Cardiac fibroblast (primary cell): ENCODE measurements at places on chromosomes 6 and 20.

DNA sequence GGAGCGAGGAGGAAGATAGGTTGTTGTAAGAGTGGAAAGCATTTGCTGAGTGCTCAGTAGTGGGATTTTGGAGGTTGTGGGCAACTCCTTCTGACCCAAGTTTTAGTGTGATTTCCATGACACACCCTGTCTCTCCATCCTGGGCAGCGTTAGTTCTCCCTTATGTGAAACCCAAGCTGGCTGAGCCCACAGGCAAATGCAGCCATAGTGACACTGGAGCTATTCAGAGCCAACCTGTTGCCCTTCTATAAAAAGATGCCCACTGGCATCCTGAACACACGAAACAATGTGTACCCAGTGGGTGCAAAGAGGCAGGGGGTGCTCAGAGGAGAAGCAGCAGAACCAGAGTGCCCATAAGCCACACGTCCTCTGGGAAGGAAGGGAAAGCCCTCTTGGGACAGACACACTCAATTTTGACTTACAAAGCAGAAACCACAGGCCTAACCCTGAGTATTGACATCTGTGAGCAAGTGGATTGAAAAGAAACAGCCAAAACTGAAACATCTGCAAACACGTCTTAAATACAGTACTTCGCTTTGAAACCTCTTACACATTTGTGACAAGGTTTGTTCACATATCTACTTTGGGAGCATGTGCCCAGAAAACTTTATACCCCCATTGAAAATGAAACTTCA, 54.6 kb downstream of the BPIFB1 start:
- DNase-seq = no peak

DNA sequence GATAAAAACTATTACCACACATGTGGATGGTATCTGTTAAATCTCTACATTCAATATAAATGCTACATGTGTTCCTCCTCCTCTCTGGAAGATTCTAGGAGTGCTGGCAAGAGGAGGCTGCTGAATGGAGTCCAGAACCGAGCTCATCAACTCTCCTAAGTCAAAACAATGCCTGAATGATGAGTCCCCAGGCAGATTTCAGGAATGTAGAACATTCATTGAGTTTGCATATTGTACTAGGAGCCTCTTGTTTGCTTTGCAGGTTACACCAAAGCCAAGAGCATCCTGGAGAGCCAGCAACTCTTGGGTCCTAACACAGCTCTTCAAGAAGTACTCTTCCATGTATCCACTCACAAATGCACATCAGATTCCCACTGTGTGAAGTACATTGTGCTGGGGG, 117.6 kb upstream of the UST start:
- DNase-seq = no peak

DNA sequence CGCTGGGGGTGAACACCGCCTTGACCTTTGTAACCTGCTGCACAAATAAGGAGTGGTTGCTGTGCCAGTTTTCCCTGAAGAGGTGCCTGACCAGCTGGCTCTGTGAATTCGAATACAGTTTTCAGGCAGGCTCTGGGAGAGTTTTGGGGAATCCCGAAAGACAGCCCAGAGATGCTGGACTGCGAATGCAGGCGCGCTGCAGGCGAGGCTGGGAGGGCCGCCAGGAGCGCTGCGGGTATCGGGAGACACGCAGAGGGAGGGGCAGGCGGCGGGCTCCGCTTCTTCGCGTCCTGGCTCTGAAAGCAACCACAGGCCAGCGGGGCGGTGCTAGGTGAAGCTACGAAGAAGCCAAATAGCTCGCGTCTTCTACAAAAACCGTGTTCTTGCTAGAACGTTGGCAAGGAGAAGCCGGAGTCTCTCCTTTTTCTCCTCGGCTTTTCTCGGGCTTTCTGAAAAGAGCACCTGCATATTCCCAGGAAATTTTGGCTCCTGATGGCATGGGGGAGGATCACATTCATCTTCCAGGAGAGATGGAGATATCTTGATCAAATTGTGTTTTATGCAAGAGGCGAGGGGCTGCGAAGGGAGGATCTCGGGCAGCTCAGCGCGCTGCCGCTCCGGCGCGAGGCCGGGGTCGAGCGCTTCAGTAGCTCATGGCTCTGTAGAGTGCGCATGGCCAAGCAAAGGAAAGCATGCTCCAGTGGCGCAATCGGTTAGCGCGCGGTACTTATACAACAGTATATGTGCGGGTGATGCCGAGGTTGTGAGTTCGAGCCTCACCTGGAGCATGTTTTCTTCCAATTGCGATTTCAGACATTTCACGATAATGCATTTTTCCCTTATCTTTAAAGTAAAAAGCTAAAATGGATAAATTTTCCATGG, 158.1 kb upstream of the ZNF184 start:
- peak; percentile 85 for DNase-seq

GRCh38 chr6:53868626-53869025, 73.8 kb downstream of the LRRC1 start:
- no peak for DNase-seq

DNA sequence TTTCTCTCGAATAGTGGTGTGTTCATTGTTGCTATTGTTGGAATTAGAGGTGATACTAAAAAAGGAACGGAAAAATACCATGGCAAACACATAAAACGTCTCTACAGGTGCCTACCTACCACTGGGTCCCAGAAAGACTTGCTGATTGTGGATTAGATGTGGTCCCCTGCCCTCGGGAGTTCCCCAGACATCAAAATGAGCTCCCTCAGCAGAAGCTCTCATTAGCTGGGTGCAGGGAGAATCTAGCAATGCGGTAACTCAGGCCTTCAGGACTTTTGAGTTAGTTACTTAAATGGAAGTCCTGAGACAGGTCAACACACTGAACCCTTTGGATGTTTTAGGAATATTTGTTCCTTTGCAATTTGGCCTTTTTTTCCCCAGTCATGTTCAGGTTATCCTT, 6.1 kb downstream of the IRF4 start:
- no peak for DNase-seq

DNA sequence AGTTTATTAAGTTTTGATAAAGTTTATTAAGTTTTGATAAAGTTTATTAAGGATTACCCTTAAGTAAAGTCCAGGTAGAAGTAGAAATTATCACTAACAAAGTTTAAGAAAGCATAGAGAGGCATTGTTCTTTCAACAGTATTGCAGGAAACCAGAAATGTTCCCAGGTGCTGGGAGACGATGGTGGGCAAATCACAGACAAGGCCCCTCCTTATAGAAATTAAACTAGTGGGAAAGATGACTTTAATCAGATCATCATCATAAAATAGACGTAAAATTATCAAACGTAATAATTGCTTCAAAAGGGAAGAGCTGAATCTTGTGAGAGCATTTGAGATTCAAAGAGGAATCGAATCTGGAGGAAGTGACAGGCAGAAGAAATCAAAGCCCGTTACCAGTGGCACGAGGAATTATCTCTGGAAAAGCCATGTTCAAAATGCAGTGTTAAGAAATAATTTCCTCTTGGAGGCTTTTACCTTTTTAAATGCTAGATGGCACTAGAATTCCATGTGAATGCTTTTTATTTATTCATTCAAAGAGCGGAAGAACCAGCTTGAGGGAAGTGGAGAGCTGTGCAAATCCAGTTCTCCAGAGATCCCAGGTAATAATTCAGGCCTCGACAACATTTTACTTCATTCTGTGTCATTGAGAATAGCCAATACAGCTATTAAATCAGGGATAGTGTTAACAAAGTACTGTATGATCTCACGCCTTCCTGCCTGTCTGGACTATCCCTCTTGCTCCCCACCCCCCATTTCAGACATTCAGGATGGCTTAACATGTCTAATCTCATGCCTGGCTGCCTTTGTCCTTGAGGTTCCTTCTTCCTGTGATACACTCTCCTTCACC, 1.0 kb upstream of the APMAP start:
- peak; percentile 67 for DNase-seq

DNA sequence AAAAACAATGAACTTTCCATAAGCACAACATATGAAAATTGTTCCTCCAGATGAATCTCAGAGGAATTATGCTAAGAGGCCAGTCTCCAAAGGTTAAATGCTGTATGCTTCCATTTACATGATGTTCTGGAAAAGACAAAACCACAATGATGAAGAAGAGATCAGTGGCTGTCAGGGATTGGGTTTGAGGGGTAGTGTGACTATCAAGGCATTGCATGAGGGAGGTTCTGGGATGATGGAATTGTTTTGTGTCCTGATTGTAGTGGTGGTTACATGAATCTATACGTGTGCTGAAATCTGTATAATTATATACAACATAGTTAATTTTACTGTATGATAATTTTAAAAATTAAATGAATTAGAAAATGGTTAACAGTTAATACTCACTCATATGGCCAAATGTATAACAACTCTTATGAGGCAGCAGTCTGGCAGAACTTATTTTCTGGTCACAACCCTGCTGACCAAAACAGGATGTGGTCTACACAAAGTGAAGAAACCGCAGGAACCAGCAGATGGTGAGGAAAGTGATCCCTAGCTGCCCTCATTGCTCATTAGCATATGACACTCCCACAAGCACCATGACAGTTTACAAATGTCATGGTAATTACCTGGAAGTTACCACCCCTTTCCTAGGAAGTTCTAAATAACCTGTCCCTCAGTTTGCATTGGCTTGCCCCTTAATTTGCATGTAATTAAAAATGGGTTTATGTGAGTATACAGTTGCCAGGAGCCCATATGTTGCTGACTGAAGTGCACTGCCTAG, 31.9 kb downstream of the NSFL1C start:
- DNase-seq = peak; percentile 90

- peak; percentile 96 for DNase-seq
These were observed 966.6 kb downstream of the HACE1 start for GRCh38 chr6:103893141-103893581.

DNA sequence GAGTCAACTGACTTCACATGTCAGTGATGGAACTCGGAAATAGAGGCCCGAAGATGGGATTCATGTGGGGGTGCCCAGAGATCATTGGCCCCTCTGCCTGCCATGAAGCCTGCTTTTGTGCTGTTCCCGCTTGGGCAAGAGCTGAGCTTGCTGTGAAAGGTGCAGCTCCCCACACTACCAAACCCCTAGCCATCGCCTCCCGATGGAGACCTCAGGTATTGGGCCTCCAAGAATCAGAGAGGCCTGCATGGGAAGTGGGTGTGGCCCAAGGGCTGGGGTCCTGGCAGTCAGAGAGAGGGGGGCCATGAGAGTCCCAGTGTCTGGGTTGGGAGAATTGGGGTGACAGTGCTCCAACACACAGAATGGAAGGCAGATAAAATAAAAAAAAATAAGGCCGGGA, 160.9 kb downstream of the SOD2 start:
- DNase-seq = no peak

GRCh38 chr20:62920039-62920645, 6.2 kb downstream of the DIDO1 start:
- DNase-seq = no peak

- DNase-seq = no peak
These were observed 455 bp upstream of the ADGRF4 start for GRCh38 chr6:47697925-47698324.

- peak; percentile 39 for DNase-seq
These were observed 1.2 kb downstream of the TCFL5 start for GRCh38 chr20:62860391-62860923.

GRCh38 chr6:45436544-45437438, 59.1 kb upstream of the SUPT3H start:
- peak; percentile 73 for DNase-seq

GRCh38 chr6:24032896-24033688, 92.9 kb upstream of the NRSN1 start:
- no peak for DNase-seq

GRCh38 chr6:41252401-41253169, 24.4 kb downstream of the TREML4 start:
- DNase-seq = no peak

DNA sequence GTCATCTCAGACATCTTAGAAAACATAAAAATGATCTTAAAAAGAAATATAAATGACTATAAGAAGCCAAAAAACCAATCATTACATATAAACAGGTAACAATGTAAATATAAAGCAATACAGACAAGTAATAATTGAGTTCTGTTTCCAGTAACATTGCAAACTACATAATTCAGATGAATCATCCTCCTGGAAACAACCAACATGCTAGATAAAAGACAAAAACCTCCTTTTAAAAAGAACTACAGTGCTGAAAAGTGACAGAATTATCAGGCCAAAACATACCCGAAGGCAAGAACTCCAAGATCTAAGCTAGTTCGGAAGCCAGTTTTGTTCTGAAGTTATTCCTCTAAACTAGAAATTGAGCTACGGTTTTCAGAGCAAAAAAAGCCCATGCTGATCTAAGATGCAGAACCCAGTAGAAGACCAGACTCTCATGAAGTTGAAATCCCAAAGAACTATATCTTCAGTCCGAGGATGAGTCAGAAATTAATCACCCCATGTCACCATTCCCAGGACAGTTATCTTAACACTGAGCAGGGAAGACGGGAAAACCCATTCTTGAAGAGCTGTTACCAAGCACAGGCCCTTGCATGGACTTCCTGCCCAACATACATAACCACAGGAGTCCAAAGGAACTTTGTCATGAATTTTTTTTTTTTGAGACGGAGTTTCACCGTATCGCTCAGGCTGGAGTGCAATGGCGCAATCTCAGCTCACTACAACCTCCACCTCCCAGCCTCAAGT, 9.8 kb downstream of the PGM3 start:
- DNase-seq = peak; percentile 97

DNA sequence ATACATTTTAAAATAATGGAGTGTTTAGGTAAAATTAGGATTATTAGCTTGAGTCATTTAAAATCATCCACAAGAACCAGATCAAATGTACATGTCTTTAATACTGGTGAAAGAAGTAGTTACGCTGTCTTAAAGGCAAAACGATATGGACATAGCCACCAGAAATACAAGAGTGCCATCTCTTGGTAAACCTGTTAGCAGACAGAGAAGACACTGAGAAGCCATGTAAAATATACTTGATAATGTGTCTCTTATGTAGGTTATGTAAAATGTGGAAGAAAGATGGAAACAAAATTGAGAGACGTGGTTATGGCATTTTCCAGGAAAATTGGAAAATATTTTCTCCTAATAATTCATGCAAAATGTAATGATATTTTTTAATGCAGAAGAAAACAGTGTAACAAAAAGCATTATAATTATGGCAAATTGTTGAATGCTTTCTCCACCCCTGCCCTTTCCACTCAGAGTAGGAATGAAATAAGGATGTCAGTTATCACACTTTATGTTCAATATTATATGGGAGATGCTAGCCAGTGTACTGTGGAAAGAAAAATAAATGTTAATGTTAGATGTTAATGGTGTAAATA, 12.2 kb upstream of the SLC17A2 start:
- peak; percentile 73 for DNase-seq

DNA sequence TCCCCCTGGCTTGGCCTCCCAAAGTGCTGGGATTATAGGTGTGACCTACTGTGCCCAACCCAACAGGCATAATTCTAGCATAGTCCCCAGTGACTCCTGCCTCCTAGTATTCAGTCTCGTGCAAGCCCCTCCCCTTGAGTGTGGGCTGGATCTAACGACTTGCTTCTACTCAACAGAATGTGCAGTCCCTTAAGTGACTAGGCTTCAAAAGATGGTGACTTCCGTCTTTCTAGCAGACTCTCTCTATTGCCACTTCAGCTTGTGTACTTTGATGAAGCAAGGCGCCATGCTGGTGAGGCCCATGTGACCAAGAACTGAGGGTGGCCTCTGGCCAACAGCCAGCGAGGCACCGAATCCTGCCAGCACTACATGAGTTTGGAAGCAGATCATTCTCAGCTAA, 109.6 kb upstream of the TRAF3IP2 start:
- DNase-seq = no peak

GRCh38 chr6:2213086-2213485, 32.3 kb downstream of the GMDS start:
- DNase-seq = no peak
